ENCODE measurements at places on chromosomes 3 and 15.

DNA sequence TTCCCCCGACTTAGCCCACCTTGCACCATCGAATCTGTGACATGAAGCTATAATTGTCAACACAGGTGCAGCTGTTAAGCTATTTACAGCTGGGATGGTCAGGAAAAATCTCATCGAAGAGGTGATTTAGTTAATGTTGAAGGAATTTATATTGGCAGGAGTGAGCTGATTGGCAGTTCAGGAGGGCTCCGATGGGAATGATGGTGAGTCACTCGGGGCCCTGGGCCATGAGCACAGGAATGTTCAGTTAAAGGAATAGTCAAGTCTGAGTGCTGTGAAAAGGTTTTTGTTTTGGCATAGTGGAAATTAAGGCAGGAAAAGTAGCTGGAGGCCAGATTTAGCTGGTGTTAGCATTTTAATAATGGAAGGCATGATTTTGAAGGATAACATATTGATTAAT, 95.7 kb downstream of the OXSM start:
- DNase-seq = peak; percentile 70

- no peak for DNase-seq
Observed at GRCh38 chr3:131147534-131147933, 120.9 kb downstream of the NEK11 start.

DNA sequence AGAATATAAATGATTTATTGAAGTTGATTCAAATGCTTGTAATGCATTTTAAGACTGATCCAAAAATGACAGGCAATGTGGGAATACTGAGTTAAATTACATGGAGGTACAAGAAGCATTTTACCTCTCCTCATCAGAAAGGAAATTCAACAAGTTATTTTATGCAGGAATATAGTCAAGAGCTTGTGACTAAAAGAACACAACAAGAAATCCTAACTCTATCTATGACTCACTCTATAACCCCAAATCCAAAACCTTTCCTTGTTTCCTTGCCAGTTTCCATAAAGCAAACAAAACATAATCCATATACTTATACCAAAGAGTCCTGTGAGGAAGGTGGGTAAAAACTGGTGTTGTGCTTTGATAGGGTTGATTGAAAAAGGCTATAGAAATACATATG, 30.8 kb downstream of the SIN3A start:
- DNase-seq = peak; percentile 5

GRCh38 chr3:31534065-31534425, 1.3 kb downstream of the STT3B start:
- peak; percentile 8 for DNase-seq
